Occipital lobe (tissue), 3 donors: ENCODE measurements at places on chromosomes 12 and 14. TPM values are rescaled to one million over a fixed set of nuclear protein-coding genes. Genes with fewer than 3 reads are reported as not detected.

DNA sequence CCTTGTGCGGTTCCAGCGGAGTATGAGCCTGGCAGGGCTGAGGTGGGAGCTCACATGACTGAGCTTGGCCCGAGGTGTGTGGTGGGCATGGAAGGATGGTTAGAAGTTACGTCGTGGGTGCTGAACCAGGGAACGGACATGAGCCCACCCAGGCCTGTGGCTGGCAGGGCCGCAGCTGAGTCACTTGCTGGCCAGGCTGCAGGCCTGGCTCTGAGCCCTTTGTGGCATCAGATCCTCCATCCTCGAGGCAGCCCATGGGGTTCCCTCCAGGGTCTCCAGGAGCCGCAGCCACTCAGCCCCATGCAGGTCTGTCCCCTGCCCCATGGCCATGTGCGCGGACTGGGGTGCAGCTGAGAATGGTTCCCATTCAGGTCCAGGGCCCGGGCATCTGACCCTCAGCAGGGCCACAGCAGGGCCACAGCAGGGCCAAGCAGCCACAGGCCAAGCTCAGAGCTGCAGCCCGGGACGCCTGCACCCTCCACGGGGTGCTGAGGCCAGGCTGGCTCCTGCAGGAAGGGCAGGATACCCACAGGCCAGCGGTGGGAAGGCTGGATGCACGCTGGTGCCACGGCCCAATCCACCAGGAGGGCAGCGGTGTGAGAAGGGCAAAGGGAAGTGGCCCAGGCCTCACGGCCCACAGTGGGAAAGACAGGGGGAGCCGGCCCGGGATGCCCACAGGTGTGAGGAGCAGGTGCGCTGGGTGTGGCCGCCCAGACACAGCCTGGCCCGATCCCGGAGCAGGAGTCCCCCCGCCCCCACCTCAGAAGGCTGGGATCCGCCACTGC lies 26.3 kb upstream of the ULK1 start:
- DNase-seq, result no peak

DNA sequence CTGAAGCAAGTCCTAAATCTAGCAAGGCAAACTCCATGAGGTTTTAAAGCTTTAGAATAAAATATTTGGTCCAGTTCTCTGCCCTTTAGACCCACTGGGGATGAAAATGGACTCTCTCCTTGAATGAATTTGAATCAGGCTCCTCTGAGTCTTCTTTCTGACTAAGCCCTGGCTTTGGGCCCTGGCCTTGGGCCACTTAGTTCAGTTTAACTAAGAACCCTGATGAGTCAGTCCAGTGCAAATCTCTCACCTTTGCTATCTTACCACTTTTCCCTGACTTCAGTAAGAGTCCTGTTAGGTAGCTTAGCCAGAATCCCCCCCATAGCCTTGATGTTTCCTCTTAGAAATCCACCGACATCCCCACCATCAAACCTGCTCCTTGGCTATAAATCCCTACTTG lies 427.5 kb downstream of the SNAPC1 start:
- no peak for DNase-seq

DNA sequence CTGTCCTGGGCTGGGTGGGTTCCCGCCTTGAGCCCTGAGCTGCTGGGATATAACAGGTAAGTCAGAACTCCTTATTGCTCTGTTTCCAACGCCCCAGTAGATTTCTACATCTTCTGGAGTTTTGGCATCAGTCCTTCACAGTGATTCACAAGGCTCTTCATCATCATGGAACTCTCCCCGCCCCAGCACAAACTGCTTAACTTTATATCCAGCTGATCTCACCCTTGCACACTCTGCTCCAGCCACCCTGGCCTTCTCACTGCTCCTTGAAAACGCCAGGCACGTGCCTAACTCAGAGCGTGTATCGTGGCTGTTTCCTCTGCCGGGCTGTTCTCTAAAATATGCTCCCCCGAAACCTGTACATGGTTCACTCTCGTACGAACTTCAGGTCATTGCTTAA lies 264.9 kb downstream of the NOVA1 start:
- DNase-seq, result no peak

DNA sequence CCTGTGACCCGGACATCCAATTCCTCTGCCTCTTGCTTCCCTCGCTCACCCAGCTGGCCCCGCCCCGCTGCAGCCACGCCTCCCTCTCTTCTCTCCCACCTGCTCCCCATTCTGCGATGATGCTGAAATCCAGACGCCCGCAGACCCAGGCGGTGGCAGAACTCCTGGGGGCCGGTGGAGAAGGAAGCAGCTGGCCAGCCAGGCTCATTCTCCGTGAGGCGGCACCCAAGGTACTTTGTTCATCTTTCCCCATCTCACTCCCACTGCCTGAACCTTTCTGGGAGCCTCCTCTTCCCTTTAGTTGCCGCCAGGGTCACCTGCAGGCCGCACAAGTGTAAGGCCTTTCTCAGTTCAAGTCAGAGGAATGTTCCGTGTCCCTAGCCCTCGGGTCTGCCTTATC lies 35.7 kb downstream of the FOXN4 start:
- DNase-seq, result no peak

ZFHX2 gene
- total RNA-seq, result 1.2 TPM

MSRB3 gene
- 3.9 TPM for total RNA-seq

- DNase-seq, result no peak
Measured at GRCh38 chr12:83476006-83476405, 789.3 kb downstream of the TMTC2 start.

DNA sequence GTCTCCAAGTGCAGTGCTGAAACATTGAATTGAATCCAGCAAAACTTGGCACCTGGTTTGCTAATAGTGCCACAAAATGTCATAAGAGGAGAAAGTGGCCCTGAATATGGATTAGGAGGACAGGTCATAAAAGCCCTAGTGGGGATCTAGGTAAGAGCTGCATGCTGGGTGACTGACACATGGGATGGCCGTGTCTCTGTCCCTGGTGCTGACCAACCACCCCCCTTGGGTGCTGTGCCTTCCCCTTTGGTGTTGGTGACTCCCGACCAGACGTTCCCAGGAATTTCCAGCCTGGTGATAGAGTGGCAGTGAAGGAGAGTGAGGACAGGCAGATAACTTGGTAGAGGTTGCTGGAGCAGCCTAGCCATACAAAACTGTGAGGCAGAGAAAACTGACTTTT lies 142.8 kb downstream of the VRK1 start:
- no peak for DNase-seq

GRCh38 chr14:78638926-78639325 lies 468.8 kb downstream of the NRXN3 start:
- DNase-seq, result no peak

- no peak for DNase-seq
Measured at GRCh38 chr14:62689733-62690132, 355.5 kb downstream of the KCNH5 start.

- no peak for DNase-seq
Measured at GRCh38 chr12:101634724-101635123, 40.0 kb downstream of the MYBPC1 start.

- DNase-seq, result no peak
Measured at GRCh38 chr14:97283426-97283825, 486.2 kb downstream of the VRK1 start.

- DNase-seq, result peak; percentile 47
Measured at GRCh38 chr12:124837958-124838803, 25.5 kb downstream of the SCARB1 start.

- no peak for DNase-seq
Measured at GRCh38 chr12:49661191-49661590, 37.8 kb downstream of the PRPF40B start.

GRCh38 chr12:57040750-57041149 lies 9.2 kb downstream of the MYO1A start:
- DNase-seq, result no peak

DNA sequence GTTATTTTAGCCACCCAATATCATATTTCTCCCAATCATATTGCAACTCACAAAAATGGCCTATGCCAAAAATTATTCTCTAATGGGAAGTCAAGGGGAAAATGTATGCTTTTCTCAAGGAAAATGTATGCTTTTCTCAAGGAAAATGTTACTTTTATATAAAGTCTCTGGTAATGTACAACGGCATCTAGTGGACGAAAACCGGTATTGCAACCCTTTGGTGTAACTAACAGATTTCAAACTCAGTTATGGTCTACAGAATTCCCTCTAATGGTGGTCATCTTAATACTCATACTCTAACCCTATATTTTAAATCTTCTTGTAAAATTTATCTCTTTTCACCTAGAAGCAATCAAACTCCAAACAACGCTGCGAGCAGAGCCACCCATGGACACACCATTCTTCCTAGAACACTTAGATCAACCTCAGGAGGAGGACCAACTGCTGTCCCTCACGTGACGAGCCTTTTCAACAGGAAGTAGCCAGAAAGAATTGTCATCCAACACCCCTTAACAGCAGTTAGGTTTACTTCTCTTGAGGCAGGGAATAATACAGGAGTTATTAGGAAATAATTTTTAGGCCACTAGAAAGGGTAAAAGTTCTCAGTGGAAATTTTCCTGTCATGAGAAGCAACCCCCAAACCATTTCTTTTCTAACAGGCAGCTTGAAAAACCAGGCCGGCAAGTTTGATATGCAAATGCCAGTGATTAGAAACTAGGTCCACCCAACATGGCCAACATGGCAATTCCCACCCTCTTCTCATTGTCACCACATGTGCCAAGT lies 20.1 kb downstream of the APOBEC1 start:
- no peak for DNase-seq

DNA sequence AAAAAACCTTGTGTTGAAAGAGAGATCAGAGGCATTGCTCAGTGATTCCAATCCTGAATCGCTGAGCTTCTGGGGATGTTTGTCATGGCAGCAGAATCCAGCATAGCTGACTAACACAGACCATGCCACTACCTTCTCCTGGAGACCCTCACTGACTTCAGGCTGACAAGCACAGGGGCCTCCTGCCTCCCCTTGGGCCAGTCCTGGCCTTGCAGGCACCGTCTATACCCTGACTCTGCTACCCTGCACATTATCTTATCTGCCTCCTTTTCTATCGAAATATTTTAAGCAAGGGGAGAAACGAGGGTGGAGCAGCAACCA lies 139.8 kb downstream of the KIF26A start:
- DNase-seq, result no peak

DNA sequence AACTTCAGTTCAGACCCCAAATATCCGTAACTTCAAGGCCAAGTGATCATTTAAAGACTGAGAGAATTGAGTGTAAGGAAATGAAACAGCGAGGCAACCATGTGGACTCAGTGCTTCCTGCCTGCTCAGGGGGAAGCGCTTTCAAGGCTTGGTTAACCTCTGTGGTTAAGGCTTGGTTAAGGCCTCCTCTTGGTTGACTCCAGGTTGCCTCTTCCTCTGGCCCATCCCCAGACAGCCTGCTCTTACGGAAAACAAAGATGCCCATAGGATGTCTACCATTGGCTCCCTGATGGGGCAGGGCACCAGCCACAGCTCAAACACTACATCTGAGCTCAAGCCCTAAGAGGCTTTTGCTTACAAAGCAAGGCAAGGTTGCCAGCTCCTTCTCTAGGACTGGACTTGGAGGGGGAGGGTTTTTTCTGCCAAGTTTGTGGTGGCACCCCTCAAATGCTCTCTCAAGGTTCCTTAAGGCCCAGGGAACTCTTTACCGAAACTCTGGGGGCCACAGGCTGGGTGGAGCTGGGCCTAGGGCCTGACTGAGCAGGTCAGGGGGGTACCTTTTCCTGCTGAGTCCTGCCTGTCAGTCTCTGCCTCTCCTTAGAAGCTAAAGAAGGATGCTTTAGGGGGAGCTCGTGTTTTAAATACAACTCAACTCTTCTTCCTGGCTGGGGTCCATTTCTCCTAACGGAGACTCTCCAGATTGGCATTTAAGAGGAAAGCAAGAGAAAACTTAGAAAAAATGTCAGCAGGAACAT lies 13.7 kb downstream of the COL2A1 start:
- DNase-seq, result no peak

DNA sequence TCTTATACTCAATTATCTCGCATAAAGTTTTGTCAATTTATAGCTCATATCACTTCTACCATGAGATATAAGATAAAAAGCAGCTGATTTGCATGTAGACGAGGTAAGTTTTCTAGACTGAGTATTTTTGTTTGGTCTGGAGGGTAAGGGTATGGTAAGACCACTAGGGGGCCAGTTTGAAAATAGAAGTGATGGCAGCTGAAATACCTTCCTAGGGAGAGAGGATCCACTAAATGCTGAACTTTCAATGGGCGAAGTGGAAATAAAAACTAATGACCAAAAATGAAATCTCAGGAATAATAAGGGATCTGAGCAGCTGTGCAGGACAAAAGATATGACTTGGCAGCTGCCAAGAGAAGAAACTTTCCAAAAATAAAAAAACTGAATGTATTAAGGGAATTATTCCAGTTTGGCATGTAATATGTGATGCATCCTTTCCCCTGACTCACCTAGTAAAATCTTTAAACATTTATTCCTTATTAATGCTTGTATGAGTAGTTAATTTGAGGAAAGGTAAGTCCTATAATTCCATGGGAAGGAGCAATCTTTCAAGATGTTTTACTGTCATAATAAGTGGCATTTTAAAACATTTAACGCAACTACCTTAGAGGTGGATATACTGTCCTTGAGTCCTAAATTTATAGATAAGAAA lies 754.5 kb downstream of the C12orf50 start:
- DNase-seq, result no peak

CLEC4E gene
- not detected for total RNA-seq

SERPINA10 gene
- total RNA-seq, result not detected

- DNase-seq, result no peak
Measured at GRCh38 chr14:30138567-30138966, 210.9 kb upstream of the PRKD1 start.
